ENCODE measurements at places on chromosomes 7 and 10.
A peak's percentile ranks its signal among the peaks of the same experiment; 100 is the strongest.

- DNase-seq = peak; percentile 39
Observed at GRCh38 chr7:149209518-149210269, 14.3 kb downstream of the ZNF282 start.

DNA sequence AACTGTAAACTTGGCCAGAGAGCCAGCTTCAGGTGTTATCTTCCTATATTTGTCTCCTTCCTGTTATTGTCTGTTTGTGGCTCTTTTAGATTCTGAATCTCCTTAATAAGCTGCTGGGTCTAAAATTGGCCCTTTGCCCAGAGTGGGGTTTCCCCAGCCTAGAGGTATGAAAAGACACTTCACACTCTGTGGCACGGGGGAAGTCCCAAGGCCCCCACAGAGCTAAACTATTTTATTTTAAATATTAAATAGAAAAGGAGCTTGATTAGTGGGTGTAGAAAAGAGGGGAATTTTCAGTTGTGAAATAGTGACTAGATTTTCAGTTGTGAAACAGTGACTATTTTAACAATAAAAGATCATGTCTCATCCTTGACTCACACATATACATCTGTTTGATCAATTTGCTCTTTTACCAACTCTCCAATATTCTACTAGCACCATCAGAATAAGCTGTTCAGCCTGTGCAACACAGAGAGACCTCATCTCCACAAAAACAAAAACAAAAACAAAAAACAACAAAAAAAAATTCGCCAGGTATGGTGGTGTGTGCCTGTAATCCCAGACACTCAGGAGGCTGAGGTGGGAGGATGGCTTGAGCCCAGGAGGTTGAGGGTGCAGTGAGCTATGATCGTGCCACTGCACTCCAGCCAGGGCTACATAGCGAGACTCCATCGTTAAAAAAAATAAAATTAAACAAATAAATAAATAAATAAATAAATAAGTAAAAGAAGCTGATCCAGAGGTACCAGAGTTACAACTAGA lies 24.9 kb upstream of the ADO start:
- peak; percentile 56 for DNase-seq

DNA sequence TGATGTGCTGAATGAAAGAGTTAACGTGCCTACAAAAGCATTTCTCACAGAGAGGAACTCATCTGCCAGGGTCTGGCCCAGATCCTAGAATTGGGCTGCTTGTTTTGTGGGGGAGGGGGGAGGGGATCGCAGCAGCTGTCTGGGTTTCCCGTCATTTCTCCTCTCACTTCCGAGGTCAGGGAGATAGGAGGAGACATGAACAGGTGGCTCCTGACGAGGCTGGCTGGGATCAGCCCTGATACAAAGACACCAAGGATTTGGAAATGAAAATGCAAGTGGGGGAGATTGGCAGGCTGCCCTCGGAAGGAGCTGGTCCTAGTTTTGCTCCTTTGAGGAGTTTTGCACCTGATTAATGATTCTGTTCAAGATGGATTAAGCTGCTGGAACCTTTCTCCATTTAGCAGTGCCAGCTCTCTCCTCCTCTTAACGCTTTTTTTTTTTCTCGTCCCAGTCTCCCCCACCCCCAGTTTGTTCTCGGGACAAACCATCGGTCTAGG lies 86.8 kb upstream of the KMT2C start:
- no peak for DNase-seq

- DNase-seq = peak; percentile 75
Observed at GRCh38 chr7:100563809-100564400, 9.8 kb downstream of the SAP25 start.

- DNase-seq = no peak
Observed at GRCh38 chr7:36874041-36874440, 149.7 kb upstream of the AOAH start.

- DNase-seq = no peak
Observed at GRCh38 chr10:59649606-59650346, 59.9 kb downstream of the SLC16A9 start.

DNA sequence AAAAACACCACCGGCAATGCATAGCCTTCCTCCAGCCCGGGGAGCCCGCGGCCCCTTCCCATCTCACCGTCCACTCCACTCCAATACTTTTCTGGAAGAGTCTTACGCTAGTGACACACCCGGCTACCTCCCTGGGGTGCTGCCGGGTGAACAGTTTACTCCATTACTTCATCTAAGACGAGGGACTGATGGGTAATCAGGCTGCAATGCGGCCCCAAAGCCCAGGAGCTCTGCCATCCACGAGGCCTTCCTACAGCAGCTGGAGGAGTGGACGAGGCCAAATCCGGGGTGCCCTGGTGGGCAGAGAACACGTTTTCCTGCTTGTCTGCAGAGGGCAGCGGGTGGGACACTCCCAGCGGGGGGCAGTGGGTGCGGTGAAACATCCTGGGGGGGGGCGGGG lies 356.2 kb upstream of the SHH start:
- no peak for DNase-seq
